ENCODE measurements at places on chromosomes 2 and 18.

DNA sequence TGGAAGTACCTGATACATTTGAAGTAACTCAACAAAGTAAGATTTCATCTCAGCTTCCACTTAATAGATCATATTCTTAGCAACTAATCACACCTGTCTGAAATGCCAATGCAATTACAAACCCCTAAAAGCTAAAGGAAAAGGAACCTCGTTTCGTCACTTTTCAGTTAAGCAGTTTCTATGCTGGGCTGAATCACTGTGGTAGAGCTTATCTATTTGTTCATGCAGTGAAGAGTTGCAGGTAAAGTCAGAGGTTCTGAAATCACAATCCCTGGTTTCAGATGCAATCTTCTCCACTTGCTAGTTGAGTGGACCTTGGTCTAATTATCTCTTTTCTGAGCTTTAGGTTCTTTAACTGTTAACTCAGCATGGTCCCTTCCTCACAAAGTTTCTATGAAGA lies 6.3 kb downstream of the HRH4 start:
- no peak for DNase-seq

DNA sequence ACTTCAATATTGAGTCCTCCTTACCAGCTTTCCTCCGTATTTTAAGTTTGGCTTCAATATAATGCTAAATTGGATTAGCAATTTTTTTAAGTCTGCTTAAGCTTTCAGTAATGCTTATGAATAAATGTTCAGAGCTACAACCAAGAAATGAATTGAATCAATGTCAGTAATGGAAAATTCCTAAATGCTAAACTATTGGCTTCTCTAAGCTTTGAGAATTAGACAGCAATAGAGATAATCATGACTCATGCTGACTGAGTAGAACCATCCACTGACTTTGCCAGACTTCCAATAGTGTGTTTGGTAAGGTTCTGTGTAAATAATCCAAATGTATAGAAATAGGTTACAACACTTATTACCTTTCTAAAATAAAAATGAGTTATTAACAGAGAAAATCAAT lies 8.9 kb upstream of the PDE1A start:
- no peak for DNase-seq

GRCh38 chr2:98484652-98485452 lies 40.2 kb downstream of the INPP4A start:
- no peak for DNase-seq

- no peak for DNase-seq
Observed at GRCh38 chr2:164560181-164560792, 61.0 kb downstream of the GRB14 start.

GRCh38 chr18:12455496-12455895 lies 47.8 kb downstream of the PRELID3A start:
- no peak for DNase-seq

DNA sequence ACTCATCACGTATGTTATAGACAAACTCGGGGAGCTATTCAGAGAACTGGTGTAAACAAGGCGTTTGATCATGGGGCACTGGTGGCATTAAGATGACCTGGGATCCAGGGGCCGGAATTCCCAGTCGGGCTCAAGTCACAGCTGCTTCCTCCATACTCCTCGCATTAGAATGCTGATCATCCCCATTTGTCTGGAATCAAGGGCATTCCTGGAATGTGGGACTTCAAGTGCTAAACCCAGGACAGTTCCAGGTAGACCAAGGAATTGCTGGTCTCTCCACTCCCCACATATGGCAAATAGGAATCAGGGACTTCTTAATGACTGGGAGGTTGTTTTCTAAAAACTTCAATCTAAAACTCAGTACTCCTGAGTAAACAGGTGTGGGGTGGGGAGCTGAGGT lies 355.7 kb upstream of the RAB6C start:
- no peak for DNase-seq

GRCh38 chr2:23402205-23402740 lies 17.3 kb downstream of the KLHL29 start:
- DNase-seq, result no peak

GRCh38 chr18:46320928-46321711 lies 216.9 kb downstream of the HAUS1 start:
- no peak for DNase-seq

GRCh38 chr2:60408207-60408606 lies 145.2 kb downstream of the BCL11A start:
- no peak for DNase-seq

- no peak for DNase-seq
Observed at GRCh38 chr2:105732101-105732500, 12.6 kb upstream of the NCK2 start.

DNA sequence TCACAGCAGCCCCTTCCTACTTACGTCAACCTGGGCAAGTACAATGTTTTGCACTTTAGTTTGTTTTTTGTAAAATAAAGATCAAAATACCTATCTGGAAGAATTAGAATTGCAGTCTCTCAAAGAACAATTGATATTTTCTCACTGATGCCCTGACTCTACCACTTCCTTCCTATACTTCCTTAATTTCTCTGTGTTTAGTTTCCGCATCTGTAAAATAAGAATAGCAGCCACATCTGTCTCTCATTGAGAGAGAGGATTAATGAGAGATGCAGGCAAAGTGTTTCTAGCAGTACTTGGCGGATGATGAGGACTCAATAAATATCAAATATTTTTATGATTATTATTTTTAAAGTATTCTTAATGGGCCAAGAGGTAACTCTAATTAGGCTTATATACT lies 122.6 kb upstream of the PIEZO2 start:
- DNase-seq, result no peak

DNA sequence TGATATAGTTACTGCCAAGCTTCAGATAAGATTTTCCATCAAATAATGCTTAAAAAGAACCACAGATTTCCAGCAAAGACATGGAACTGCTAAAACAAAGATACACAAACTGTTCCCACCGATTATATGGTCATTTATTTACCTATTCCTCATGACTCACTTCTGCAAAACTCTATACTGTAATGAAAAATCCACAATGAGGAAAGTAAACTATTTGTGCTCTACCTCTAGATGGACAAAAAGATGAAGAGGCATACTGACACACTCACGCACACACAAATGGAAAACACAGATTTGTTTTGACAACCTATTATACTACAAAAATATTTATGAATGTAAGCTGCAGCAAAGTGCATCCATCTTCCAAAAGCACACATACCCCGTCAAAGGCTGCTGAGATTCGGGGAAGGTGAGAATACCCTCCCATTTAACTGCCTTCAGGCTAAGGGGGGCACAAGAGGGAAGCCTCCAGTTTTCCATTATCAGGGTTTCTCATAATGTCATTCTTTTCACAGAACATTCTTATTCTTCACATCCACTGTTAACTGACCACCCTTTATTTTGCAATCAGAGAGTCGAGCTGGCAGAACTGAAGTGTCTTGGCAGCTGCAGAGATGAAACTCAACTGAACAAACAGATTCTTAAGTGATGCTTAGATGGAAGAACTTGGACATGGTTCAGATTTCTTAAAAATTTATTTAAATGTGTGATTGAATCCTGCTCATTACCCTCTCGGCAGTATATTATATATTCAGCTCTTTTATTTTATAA lies 115.9 kb upstream of the TANK start:
- no peak for DNase-seq

- no peak for DNase-seq
Observed at GRCh38 chr2:110885256-110885655, 152.9 kb downstream of the ACOXL start.

DNA sequence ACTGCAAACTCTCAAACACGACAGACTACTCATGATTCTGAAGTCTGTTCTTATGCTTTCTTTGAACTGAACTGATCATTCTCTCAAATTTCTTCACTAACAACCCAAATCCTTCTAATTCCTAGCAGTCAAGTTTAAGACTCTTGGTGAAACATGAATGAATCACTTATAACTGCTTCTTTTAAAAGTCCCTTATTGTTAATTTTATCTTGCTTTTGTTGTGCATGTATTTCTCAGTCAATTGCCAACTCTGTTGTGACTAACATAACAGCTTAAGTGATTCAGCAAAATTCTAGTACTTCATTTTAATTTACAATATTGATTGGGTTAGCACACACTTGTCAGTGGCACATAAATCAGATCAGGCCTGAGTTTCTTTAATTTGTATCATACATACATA lies 357.0 kb upstream of the FSIP2 start:
- no peak for DNase-seq

DNA sequence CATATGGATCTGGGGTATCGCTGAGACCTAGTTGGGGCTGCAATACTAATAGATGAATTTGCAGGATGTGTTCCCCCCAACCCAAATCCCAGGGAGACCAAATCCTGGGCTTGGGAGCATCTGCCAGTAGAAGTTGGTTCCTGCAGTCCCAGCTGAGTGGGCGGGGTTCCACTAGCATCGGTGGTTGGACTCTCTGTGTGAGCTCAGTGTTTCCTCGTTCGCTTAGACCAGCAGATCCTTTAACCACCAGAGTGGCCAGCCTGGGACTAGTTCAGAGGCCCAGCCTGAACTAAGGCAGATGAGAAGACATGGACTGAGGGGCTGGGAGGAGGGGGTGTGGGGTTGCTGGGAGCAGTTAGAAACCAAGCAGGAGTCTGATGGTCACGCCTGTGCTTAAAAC lies 40.7 kb downstream of the PCARE start:
- DNase-seq, result no peak

- DNase-seq, result no peak
Observed at GRCh38 chr2:31327505-31327904, 87.0 kb downstream of the XDH start.

GRCh38 chr2:75108937-75109482 lies 90.3 kb downstream of the TACR1 start:
- no peak for DNase-seq

- no peak for DNase-seq
Observed at GRCh38 chr2:111912547-111912946, 14.1 kb downstream of the MERTK start.

DNA sequence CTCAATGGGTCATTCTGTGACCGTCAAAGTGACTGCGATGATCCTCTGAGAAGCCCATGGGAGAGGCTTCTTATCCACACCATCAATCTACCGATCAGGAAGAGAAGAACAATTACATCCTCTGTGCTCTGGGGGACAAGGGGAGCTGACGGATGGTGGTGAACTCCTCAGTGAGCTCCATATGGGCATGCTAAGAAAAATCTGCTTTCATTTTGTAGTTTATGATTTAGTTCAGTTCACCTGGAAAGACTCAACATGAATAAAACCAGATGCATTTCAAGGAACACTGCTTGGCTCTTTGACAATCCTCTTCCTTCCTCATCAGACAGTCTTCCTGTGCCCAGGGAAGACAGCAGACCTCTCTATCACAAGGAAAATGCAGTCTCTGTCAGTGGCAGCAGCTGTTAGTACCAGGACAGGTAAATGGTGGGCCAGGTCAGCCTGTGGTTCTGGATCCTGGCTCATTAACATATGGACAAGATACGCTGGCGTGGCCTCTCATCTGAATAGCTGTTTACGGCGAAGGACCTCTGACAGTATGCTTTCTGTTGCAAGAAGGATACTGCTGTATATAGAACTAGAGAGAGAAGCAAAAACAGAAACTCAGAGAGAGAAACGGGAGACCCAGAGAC lies 176.9 kb downstream of the BCL2 start:
- no peak for DNase-seq

GRCh38 chr18:6256521-6256920 lies 158.2 kb downstream of the L3MBTL4 start:
- no peak for DNase-seq

DNA sequence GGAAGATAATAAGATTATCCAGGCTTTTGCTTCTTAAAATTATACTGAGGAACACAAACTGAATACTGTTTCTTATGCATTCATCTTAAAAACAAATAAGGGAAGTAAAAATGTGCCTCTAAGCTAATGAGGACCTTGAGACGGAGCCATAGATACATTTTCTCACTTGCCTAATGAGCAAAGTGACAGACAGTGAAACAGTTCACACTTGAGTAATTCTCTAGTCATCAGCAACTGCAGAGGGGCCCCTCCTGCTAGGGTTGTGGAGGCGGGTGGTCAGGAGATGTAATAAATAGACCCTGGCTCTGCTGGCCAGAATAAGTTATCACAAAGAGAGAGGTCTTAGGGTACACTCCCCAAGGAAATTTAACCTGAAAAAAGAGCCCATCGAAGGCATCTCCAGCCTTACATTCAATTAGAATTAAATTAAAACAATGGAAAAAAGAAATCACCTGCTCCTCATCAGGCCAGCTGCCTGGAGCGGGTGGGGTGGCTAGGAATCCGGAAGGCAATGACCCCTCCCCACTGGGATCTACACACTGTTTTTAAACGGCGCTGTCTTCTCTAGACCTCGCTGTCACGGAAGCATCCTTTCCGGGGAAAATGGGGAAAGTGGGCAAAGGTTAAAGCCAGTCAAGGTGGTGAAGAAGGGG lies 32.6 kb upstream of the INSIG2 start:
- no peak for DNase-seq

- DNase-seq, result no peak
Observed at GRCh38 chr2:204365811-204366210, 179.5 kb upstream of the PARD3B start.

DNA sequence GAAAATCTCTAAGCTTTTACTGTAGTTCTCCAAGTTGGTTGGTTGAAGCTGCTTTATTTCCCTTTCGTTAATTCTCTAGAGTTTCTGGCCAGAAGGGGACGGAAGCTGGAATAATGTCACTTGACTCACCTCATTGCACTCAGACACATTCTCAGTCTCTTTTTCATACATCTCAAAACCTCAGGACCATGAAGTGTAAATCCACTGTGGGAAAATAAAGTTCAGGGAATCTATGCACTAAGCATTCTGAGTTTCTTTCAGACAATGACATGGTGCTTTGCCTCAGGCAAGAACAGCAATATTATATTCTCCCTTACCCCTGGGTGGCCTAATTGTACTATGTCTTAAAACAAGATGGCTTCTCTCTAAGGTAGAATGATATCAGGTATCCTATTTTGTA lies 167.8 kb downstream of the PRPF40A start:
- DNase-seq, result no peak

- DNase-seq, result no peak
Observed at GRCh38 chr2:67663776-67664175, 266.6 kb downstream of the ETAA1 start.

- DNase-seq, result no peak
Observed at GRCh38 chr2:128452536-128453530, 134.2 kb upstream of the HS6ST1 start.

DNA sequence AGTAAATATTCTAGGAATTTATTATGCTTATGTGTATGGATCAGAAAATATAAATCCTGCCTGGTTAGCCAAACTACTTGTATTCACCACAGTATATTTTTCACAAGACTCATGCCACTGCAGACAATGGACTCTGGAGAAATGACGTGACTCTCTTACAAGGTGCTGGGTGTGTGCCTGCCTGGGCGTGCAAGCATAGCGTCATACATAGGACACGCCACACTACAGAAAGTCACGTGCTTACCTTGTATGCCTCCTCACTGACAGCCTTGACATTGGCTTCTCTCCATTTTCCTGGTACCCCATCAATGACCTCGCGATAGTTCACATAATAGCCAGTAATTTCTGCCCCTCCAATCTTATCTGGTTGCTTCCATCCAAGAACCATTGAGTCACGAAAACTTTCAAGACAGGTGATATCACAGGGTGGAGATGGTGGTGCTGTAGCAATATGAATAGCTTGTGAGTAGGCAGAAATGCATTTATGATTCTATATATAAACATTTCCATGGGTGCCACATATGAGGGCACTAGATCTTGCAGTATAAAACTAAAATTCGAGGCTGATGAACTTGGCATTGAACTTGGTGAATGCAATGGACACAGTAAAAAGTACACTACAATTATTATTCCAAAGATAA lies 93.2 kb downstream of the MYOM1 start:
- no peak for DNase-seq

Measured in activated naive CD8-positive, alpha-beta T cell treated with anti-CD3 and anti-CD28 coated beads, Interleukin-2, amount 50 U/mL, for 24 hours (primary cell).